ENCODE measurements at places on chromosomes 5 and 9.

GRCh38 chr9:126463426-126463825 is 136.8 kb downstream of the MVB12B start:
- DNase-seq = peak; percentile 50

- DNase-seq = no peak
Observed at GRCh38 chr5:83396662-83397061, 74.9 kb upstream of the VCAN start.

DNA sequence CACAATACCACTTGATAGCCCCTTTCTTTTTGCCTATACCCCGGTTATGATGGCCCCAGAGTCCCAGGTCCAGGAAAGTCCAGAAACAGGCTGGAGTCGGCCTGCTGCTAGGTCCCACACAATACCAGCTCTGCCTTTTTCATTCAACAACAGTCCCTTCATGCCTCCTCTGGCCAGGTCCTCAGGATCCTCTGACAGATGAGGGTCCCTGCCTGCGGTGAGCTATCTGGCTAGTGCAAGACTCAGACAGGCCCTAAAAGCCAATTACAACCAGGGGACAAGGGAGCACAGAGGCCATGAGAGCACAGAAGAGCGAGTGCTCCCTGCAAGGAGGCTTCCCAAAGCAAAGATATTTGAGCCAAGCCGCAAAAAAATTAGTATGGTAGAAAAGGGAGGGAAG is 84.8 kb upstream of the ZBTB43 start:
- DNase-seq = no peak

- DNase-seq = no peak
Observed at GRCh38 chr9:98182069-98182820, 10.2 kb downstream of the CORO2A start.

DNA sequence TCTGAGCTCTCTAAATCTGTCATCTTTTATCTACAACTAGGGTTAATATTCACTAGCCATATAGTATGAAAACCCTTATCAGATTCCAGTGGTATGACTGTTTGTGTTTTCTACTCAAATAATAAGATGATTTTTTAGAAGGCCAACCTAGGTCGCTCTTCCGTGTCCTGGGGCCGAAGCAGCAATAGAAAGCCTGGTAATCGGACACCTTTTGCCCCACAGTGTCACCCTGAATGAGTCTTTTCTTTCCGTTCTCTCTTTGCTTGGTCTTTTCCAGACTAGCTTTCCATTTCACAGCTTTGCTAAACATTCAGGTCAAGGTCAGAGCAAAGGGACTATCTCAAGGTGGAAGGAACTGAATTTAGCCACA is 243.3 kb upstream of the ANKRD55 start:
- DNase-seq = peak; percentile 9

- peak; percentile 76 for DNase-seq
Observed at GRCh38 chr9:126704892-126705766, 91.4 kb downstream of the LMX1B start.

DNA sequence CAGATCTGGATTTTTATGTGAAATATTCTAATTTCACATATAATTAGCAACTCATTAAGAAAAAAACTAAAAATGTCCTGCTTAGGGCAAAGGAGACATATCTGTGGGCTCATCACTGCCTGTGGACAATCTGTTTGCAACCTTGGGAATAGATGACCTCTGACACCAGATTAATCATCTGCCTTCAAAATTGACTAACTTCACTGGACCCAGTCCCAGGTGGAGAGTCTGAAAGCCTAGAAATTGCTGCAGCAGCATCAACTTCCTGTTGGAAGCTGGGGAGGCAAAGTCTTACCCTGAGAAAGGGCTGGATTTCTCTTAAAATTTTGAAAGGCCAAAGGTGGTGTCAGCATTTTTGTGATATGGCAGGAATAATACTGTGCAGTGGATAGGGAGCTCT is 76.3 kb upstream of the TNC start:
- no peak for DNase-seq

- DNase-seq = no peak
Observed at GRCh38 chr5:168434746-168435321, 51.4 kb upstream of the RARS1 start.

DNA sequence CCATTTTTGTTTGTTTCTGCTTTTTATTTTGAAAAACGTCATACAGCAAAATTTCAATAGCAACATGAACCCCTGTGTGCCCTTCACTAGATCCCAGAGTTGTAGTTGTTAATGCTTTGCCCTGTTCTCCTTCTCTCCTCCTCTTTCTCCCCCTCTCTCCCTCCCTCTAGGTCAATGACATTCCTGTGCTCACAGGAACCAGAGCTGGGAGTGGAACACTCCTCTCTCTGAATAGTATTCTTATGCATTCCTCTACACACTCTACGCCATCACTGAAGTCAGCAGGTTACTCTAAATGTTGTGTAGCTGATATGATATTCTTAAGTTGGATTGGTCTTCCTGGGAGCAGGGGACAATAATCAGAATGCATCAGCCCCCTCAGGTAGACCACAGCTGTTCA is 243.4 kb downstream of the SYK start:
- no peak for DNase-seq

DNA sequence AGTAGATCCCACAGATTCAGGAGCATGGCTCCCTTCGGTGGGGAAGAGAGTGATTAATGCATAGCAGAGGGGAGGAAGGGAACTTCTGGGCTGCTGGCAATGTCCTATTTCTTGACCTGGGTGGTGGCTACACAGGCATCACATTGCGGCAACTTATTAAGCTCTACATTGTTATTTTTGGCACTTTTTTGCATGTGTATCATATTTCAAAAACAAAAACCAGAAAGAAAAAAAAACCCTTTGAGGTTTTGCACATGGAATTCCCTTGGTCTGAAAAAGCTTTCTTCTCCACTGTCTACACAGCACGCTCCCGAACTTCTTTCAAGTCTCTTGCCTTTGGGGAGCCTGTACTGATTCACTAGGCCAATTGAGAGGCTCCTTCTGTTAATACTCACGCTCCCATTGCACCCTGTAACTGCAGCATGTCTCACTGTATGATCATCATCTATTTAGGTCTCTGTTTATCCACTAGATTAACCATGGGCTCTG is 25.1 kb downstream of the CEMIP2 start:
- DNase-seq = no peak

DNA sequence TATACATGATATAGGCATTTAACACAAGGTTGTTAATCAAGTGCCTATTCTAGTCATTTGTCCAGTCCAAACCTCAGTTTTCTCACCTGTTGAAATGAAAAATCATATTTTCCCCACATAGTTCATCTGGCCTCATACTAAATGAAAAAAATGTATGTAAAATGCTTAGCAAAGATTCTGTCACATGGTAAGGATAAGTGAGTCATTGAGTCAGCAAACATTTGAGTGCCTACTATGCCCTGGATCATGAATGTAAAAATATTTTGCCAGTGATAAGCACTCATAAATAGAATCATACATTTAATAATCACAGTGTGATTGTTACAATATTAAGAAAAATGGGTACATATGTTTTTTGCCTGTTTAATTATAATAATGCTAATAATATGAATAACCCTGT is 181.2 kb upstream of the PAPPA start:
- no peak for DNase-seq

DNA sequence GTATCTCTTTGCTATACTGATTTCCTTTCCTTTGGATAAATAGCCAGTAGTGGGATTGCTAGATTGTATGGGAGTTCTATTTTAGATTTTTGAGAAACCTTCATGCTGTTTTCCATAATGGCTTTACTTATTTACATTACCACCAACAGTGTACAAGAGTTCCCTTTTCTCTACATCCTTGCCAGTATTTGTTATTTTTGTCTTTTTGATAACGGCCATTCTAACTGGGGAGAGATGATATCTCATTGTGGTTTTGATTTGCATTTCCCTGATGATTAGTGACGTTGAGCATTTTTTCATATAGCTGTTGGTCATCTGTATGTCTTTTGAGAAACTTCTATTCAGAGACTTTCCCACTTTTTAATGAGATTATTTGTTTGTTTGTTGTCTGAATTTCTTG is 25.8 kb downstream of the NADK2 start:
- DNase-seq = no peak

DNA sequence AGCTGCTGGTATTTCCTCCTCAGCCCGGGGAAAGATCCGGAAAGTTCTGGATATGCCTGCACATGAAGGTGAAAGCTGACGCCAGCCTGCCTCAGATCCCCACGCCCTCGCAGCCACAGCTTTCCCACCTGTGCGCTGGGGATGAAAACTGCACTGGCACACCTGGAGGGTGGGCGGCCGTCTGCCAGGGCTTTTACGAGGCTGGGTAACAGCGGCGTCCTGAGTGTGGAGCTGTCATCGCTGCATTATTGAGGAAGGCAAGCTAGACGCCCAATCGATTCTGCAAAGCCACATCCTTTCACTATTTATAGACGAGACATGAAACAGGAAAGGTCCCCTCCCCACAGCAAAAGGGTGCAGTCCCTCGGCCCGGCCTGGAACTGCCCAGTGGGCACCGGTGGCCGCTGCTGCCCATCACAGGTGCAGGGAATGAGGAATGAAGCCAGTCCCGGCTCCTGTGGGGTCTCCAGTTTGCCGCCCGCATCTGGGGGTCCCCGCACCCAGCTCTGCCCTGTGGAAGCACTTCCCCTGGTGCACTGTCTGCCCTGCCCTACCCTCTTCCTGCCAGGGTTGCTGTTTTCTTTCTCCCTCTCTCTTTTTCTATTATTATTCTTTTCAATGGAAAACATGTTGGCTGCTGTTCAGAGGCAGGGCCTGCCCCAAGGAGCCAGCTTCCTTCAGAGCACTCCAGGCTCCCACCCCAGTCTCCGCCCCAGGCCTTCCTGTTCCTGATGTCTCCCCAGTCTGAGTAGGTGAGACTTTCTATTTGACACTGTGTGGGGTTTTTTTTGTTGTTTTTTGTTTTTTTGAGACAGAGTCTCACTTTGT is 7.0 kb downstream of the NOTCH1 start:
- no peak for DNase-seq

DNA sequence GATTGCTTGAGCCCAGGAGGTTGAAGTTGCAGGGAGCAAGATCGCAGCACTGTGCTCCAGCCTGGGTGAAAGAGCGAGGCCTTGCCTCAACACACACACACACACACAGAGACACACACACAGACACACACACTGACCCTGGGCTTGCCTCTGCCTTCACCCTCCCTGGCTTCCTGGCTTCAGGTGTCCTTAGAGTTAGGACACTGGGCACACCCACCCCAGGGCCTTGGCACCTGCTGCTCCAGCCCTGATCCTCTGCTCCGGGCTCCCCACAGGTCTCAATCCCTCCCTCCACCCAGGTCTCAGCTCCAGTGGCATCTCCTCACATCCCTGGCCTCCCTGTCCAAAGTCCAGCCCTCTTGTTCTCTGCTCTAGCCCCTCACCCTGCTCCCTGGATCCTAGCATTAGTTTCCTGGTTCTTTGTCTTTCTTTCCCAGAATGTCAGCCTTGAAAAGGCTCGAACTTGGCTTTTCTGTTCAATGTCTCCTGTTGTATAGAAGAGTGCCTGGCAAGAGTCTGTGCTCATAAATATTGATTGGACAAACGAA is 212.9 kb downstream of the C9orf50 start:
- DNase-seq = no peak

DNA sequence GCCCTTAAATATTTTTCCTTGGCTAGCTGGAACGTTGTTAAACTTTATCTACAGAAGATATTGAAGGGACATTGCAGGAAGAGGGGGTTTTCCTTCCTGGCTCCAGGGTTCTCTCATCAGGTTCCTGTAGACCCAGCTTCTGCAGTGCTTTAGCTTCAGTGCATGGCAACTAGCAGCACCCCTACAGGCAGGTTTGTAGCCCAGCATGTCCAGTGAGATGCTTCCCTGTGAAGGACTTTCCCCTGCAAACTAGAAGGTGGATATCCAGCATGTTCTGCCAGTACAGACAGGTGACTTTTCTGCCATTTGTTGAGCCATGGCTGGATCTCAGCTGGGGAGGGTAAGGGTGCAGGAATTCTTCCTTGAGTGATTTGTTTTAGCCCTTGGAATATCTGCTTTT is 10.4 kb downstream of the CCL28 start:
- no peak for DNase-seq

- no peak for DNase-seq
Observed at GRCh38 chr9:95724253-95724991, 151.1 kb upstream of the ERCC6L2 start.

- DNase-seq = no peak
Observed at GRCh38 chr5:144697847-144698262, 527.2 kb downstream of the KCTD16 start.

DNA sequence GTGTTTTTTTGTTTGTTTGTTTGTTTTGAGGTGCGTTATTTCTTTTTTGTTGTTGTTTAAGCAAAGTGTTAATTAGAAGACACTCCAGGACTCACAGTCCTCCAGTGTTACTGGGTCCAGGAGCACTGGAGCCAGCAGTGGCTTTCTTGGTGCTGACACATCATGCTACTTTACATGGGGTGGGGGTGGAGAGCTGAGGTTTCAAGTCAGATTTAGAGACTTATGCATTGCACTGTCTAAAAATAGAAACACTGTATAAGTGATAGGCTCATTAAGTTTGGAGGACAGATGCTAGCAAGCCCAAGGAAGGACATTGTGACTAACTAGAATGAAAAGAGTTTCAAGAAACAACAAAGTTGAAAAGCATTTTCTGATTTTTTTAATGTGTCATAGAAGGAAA is 2209.2 kb downstream of the MAT2B start:
- DNase-seq = no peak

- DNase-seq = no peak
Observed at GRCh38 chr5:132837868-132838267, 7.4 kb upstream of the SHROOM1 start.

GRCh38 chr5:2877522-2877921 is 126.0 kb upstream of the IRX2 start:
- peak; percentile 17 for DNase-seq

DNA sequence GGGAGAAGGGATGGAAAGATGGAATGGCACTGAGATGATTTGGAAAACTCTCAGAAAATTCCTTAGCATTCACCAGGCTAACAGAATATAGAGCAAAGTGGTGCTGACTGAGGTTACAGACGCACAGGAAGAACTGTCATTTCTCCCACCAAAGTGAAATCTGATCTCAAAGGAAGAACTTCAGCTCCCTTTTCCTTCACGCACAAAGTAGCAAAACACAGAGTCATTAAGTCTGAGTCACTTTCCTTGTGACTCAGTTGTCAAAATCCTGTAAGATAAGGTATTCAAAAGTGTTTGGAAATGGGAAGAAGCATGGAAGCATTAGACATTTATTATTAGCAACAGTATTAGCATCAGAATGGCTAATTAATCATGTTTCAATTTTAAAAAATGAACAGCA is 11.7 kb downstream of the MPDZ start:
- DNase-seq = no peak

DNA sequence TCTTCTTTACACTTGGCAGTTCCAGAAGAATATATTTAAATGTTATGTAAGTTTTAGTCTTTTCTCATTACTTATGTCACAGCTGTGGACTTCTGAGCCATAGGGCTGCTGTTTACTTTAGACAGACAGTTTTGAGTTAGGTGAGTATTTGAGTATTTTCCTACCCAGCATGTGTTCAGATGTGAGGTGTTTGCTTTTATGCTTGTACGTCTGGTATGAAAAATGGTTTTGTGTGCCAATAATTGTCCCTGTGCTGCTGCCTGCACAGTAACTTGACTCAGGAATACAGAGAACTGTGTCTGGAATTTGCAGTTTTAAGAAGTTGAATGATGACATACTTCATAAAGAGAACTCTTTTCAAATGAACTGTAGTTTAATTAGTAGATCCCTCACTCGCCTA is 20.8 kb downstream of the MEGF10 start:
- no peak for DNase-seq

- no peak for DNase-seq
Observed at GRCh38 chr5:90657788-90658187, 99.2 kb downstream of the ADGRV1 start.

All from coronary artery (tissue), 2 donors.